Endothelial cell of coronary artery (primary cell): ENCODE measurements at places on chromosomes 12 and 14. TPM values are rescaled to one million over a fixed set of nuclear protein-coding genes. Genes with fewer than 3 reads are reported as not detected.

Gene MYBPC1
- not detected in 2 replicates for total RNA-seq

Gene ERO1A
- 29.6 and 67.1 TPM in 2 replicates for total RNA-seq

Gene KRT85
- not detected in 2 replicates for total RNA-seq

Gene ARHGAP9
- not detected in 2 replicates for total RNA-seq

Gene TPPP2
- total RNA-seq, result not detected in 2 replicates

Gene OR4E2
- total RNA-seq, result not detected in 2 replicates

Gene RECQL
- 86.5 and 96.2 TPM in 2 replicates for total RNA-seq

Gene NELL2
- total RNA-seq, result 0.18 TPM in 1 of 2 replicates, not detected in the other

Gene CHPT1
- total RNA-seq, result 22.0 and 26.8 TPM in 2 replicates

Gene OTOGL
- total RNA-seq, result 1.4 and 1.9 TPM in 2 replicates

Gene CCDC63
- not detected in 2 replicates for total RNA-seq

Gene VWF
- total RNA-seq, result 1,197 and 1,224 TPM in 2 replicates

Gene PLCZ1
- 0.18 TPM in 1 of 2 replicates, not detected in the other for total RNA-seq

Gene PDZRN4
- total RNA-seq, result not detected in 2 replicates

Gene KCNC2
- not detected in 2 replicates for total RNA-seq

Gene C14orf132
- total RNA-seq, result 0.66 and 2.7 TPM in 2 replicates

Gene MYH6
- not detected in 2 replicates for total RNA-seq

Gene TAS2R30
- 3.0 and 7.4 TPM in 2 replicates for total RNA-seq

Gene HOXC6
- 0.66 TPM in 1 of 2 replicates, not detected in the other for total RNA-seq

Gene GPRC5D
- not detected in 2 replicates for total RNA-seq
